ENCODE measurements at places on chromosomes 1 and 21.
A peak's percentile ranks its signal among the peaks of the same experiment; 100 is the strongest.

DNA sequence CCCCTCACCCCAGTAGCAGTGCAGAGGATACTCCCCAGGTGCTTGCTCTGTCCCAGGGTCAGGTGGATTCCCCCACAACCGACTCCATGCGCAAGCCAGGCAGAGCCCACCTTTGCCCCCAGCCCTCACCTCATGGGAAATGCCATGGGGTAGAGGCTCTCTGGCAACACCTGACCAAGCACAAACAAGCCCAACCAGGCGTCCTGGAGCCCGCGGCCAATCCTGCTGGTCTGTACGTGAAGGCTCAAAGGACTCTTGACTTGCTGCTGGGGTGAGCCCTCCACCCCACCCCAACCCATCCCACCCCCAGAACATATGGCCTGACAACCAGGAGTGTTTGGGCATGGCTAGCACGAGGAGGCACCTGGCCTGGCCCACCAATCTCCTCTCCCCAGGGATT, 1.8 kb downstream of the ADGRB2 start:
- no peak for DNase-seq

- no peak for DNase-seq
Observed at GRCh38 chr21:45289655-45290515, 2.2 kb upstream of the POFUT2 start.

DNA sequence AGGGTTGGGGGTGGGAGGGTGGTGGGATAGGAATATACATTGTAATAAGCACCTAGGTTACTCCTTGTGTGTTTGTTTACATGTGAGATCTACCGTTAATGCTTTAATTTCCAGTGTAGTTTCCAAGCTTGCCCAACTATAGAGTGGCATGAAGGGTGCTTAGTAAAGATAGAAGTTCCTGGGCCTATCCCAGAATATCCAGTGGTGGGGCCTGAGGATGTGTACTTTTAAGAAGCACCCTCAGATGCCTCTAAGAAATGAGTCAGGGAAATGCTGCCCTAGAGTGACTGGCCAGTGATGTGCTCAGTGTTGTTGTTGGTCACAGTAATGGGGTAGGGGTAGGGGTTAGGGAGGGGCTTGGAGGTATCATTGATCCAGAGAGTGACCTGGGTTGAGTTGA, 141.3 kb downstream of the TSEN15 start:
- DNase-seq, result no peak

DNA sequence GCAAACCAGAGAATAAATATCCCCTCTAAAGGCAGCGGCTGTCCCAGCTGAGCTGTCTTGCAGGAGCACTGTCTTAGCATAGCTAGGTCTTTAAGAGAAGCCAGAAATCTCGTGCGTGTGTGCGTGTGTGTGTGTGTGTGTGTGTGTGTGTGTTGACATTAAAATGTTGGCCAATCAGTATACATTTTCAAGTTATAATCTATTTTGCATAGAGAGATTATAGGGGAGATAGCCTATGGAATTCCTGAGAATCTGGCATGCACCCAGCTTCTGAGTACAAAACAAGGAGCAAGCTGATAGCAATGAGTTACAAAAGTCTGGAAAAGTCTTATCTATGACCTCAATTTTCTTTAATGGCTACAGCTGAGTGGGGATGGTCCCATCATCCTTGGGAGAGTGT, 17.7 kb downstream of the METTL13 start:
- no peak for DNase-seq

DNA sequence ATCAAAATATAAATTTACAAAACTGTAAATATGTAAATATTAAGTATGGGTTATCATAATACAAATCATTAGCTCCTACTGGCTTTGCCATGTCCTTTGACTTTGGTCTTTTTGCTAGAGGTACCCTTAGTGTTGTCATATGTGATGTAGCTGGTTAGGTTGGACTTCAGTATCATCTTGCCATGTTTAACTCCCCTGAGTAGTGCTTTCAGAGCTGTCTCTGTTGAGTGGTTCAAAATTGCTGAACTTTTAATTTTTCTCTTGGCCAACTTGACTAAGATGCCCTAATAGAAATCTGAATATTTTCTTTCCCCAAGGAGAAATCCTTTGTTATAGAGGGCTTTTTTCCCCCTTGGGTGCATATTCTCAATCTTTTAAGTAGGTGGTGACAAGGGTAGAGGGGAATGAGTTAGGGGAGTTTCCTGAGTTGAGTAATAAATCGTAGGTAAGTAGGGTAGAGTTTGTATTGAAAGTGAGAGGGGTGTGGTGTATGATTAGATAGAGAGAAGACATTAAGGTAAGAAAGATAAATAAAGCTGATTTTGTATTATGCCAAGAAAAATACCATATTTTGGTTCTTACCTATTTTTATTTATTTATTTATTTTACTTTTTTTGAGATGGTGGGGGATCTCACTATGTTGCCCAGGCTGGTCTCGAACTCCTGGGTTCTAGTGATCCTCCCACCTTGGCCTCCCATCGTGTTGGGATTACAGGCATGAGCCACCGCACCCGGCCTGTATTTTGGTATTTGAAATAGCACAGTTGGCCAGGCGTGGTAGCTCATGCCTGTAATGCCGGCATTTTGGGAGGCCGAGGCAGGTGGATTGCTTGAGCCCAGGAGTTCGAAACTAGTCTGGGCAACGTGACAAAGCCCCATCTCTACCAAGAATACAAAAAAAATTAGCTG, 21.8 kb downstream of the RPRD2 start:
- DNase-seq, result no peak

DNA sequence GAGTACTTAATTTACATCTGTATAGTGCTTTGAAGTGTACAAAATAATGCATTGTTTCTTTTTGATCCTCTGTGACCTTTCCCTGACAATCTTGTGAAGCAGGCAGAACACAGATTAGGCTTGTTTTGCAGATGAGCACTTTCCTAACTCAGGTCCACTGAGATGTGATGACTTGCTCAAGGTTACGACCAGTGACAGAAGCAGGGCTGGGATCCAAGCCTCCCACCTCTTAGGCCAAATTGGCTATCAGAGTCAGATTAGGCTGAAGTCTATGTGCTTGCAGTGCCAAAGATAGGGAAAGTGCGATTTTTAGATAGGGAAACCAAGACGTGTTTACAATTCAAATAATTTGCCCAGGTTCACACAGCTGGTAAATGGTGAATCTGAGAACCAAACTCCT, 147.3 kb downstream of the OMA1 start:
- no peak for DNase-seq

GRCh38 chr21:35976481-35976880, 83.8 kb downstream of the SETD4 start:
- no peak for DNase-seq

DNA sequence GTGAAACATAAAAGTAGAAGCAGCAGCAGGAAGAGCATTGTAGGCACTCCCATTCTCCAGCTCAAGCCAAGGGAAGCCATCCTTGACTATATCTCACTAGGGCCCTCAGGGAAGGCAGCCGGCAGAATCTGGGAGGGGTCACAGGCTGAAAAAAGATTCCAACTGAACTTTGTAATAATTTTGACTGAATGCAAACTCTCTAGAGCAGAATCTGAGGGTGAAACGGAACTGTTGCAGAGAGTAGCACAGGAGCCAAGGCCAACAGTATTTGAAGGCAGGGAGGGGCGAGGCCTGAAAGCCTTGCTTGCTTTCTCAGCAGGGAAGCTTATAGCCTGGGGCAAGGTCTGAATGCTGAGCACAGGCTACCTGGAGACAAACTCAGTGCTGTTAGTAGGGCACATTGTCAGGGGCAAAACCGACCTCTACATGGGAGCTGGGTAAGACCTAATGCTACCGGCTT, 180.6 kb downstream of the COL24A1 start:
- DNase-seq, result no peak

DNA sequence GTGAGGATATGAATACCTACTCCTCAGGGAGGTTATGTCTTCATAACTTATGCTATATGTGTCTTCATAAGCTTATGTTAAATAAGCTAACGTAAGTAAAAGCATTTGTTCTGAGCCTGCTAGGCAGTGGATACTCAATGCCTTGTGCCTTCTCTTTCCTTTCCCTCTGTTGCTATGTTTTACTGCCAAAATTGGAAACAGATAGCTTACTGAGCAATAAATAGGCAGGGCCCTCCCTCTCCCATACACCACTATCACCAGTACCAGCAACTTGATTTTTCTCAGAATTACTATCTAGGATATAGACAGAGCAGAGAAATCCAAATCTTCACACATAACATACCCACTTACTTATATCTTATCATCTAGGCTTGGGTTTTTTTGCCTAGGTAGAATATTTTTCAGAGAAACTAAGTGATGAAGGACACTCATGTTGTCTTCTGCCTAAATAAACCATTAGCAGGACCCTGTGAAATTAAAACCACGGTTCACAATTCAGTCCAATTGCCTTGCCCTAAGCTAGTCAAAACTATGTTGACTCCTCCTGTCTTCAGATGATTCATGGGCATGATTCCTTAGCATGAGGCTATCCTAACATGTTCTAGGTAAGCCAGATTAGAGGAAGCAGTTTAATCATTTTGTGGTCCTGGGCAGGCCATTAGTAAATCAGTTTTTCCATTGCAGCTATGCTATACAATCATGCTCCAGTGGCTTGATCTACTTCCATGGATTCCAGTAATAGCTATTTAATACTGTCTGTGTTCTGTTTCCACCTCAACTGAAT, 15.9 kb upstream of the LRRC8C start:
- no peak for DNase-seq

DNA sequence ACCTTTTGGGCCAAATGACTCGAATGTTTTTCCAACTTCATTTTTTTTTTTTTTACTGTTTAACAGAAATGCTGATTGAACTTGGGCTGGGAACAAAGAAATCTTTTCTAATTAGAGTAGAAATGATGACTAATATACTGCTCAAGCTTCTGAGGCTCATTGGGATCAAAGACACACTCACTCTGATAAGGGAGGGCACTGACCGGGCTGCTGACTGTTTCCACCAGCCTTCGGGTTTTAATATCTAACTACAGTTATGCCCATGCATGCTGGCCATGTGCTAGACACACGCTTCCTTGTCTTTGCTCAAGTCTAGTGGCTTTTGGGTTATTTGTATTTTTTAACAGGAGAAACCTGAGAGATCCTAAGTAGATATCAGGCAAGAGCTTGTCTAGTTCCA, 16.8 kb downstream of the ZBTB18 start:
- DNase-seq, result no peak

DNA sequence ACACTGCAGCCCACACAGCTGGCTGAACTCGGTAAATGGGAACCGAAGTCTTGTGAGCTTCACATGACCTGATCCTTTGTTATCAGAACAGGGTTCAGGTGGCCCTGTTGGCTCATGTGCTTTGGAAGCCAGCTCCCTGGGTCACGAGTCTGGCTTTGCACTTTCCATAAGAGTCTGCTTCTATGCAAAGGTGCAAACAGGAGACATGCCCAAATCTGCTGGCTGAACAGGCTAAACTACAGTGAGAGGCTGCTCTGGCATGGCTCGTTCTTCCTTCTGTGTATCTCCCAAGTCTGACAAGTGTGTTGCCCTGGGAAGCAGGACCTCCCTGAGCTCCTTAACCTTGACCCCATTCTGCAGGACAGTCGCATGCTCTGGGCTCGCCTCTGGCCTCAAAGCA, 549.6 kb downstream of the KIF26B start:
- DNase-seq, result no peak

DNA sequence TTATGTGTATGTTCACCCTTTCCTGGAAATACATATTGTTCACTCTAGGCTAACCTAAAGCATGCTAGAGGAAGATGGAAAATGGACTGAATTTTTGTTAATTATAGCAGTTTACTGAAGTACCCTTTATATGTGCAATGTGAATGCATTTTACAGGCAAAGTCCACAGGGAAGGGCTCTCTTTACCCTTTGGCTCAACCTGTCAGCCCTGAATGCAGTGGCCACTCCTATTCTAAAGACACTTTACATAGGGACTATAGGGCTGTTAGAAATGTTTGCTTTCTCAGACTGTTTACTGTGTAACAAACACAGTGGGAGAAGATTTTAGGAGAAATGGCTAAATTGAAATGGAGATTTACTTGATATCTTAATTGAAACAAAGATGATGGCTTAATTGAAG, 78.5 kb downstream of the BRINP2 start:
- no peak for DNase-seq

GRCh38 chr1:19390901-19391595, 78.9 kb downstream of the SLC66A1 start:
- peak; percentile 57 for DNase-seq

DNA sequence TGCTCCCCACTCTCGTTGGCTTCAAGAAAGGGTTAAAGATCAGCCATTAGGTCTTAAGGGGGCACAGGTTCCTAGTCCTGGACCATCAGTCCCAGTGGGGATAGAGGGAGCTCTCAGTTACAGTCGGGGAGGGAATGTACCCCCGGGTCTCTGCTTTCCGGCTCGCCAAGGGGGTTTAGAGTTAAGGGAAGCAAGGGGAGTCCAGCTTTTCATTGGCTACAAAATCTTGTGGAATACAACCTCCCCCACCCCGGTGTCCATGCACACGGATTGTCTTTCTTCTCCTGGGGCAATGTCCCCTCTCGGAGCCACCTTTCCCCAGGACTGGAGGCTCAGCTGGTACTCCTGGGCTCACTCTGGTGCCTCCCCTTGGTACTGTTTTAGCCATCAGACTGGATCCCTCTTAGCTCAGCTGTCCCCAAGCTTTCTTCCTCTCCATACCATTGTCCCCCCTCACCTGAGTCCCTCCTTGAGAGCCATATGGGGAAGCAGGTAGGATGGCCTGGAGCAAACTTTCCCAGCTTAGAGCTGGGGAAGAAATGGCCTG, at the start of gene A3GALT2:
A3GALT2 (minus strand) TSS at position 480 of the 547 bp plus-strand sequence; CDS start at position 480, 0 bp downstream.
- DNase-seq, result no peak

GRCh38 chr21:31987696-31988095, 114.9 kb downstream of the HUNK start:
- DNase-seq, result no peak

GRCh38 chr1:173887627-173888026, 19.4 kb downstream of the ZBTB37 start:
- no peak for DNase-seq

DNA sequence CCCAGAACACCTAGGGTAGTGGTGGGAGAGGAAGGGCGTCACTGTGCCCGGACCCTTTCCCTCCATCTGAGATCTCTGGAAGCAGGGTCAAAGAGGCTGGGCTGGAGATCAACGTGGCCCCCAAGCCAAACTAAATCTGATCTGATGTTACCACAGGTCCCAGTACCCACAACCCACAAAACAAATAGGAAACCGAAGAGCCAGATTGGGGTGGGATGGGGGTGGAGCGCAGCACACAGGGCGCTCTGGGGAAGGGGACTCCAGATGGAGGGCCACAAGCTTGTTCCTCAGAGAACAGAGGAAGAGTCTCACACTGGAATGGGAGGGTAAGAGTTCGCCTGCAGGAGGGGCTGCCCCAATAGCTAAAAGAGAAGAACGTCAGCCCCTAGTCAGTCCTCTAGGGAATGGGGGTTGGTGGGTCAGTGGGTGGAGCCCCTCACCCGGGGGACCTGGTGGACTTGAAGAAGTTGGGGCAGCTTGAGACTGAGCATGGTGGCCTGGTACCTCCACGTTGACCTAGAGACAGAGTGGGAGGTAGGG, 1.5 kb downstream of the PAQR6 start:
- no peak for DNase-seq

DNA sequence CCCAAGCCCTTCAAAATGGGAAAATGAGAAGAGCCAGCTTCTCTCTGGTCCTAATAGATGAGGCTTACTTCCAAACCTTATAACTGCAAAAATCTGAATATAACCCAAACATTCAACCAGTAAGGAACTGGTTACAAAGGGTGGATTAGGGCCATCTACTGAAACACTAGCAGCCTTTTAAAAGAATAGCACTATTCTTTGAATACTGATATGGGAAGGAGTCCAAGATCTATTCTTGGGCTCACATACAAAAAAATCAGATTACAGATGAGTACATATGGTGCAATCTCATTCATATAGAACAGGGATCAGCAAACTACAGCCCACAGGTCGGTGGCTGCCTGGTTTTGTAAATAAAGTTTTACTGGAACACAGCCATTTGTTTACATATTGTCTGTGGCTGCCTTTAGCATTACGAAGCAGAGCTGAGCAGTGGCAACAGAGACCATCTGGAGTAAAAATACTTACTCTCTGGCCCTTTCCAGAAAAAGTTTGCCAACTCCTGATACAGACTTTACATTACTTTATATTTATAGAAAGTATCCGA, 167.7 kb downstream of the ZSCAN20 start:
- DNase-seq, result no peak
